ENCODE measurements at places on chromosomes 6 and 20.

DNA sequence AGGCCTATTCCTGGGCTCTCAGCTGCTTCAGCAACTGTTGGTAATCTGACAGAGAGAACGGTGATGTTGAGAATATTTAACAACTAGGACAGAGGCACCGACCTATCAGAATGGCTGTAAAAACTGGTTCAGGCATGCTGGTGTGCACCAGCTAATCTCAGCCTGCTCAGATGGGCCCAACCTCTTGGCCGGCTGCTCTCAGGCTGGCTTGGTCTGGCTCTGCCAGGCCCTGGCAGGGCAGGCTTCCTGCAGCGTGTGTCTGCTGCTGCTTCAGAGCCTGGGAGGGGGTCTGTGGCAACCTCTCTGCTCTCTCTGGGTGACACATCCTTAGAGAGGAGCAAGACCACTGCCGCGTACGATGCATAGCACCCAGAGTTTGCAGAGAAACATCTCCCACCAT, 4.8 kb downstream of the SLC2A12 start:
- no peak for DNase-seq

- no peak for DNase-seq
Observed at GRCh38 chr6:4355241-4355640, 219.9 kb upstream of the ECI2 start.

- no peak for DNase-seq
Observed at GRCh38 chr6:113701552-113702254, 155.4 kb upstream of the MARCKS start.

GRCh38 chr6:128069188-128069587, 168.3 kb upstream of the THEMIS start:
- DNase-seq = no peak

DNA sequence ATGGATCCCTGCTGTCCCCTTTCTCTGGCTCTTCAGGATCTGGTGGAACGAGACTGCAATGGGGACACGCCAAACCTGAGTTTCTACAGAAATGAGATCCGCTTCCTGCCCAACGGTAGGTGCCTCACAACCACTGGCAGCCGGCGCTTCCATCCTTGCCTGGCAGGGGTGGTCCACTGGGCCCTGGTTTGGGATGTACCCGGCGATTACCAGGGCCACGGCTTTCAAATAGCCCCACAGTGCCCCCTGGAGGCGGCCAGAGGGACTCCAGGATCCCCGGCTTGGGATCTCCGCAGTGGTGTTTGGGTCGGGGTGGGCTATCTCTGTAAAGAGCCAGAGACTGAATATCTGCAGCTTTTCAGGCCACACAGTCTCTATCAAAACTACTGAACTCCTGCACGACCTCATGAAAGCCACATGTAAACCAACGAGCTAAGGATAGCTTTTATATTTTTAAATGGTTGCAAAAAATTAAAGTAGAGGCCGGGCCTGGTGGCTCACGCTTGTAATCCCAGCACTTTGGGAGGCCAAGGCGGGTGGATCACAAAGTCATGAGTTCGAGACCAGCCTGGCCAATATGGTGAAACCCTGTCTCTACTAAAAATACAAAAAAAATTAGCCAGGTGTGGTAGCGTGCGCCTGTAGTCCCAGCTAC, 3.7 kb downstream of the OGFR start:
- DNase-seq = no peak

- DNase-seq = no peak
Observed at GRCh38 chr6:56096946-56097621, 150.3 kb downstream of the COL21A1 start.

GRCh38 chr20:4966826-4967751, 34.2 kb downstream of the SLC23A2 start:
- no peak for DNase-seq

GRCh38 chr20:11195169-11195568, 521.4 kb upstream of the JAG1 start:
- DNase-seq = no peak

DNA sequence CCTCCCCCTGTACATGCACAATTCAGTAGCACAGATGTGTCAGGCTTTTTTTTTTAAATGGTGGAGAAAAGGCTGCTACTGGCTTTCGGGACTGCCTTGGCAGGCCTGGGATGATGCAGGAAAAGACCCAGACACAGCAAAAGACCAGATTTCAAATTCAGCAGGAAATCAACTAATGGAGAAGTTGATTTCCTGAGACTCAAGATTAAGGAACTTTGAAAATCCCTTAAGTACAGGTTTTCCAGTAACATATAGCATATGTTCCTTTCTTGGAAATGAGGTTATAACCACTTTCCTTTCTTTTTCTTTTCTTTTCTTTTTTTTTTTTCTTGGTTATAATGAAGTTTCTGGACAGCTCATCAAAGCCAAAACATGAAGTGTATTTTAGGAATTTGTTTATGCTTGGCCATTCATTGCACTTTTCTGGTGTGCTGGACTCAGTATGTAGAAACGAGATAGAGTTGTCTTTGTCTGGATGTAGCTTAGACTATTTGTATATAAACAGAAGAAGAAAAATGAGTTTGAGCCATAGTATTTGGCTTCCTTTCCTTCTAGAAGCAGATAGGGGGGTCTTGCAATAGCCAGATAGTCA, 119.4 kb downstream of the SASH1 start:
- no peak for DNase-seq

GRCh38 chr6:34926655-34927054, 37.6 kb downstream of the ANKS1A start:
- DNase-seq = no peak

DNA sequence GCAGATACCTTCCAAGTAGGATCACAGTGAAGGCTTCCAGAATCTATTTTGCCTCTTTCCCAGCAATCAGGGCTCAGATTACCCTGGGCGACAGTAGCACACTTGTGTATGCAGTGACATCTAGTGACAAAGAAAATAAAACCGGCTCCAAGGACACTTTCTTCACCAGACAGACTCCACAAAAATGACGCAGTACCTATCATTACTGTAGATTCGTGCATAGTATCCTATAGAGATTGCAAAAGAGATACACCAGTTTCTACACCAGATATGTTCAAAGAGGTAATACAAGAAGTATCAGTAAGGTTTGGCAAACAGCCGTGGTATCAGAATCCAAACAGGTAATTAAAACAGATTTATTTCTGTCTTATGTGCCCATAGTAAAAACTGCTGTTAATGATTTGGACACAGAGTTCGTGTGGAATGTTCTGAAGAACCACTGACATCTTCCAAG, 600.4 kb upstream of the JAG1 start:
- DNase-seq = peak; percentile 62

GRCh38 chr6:117448011-117448410, 22.3 kb upstream of the ROS1 start:
- no peak for DNase-seq

DNA sequence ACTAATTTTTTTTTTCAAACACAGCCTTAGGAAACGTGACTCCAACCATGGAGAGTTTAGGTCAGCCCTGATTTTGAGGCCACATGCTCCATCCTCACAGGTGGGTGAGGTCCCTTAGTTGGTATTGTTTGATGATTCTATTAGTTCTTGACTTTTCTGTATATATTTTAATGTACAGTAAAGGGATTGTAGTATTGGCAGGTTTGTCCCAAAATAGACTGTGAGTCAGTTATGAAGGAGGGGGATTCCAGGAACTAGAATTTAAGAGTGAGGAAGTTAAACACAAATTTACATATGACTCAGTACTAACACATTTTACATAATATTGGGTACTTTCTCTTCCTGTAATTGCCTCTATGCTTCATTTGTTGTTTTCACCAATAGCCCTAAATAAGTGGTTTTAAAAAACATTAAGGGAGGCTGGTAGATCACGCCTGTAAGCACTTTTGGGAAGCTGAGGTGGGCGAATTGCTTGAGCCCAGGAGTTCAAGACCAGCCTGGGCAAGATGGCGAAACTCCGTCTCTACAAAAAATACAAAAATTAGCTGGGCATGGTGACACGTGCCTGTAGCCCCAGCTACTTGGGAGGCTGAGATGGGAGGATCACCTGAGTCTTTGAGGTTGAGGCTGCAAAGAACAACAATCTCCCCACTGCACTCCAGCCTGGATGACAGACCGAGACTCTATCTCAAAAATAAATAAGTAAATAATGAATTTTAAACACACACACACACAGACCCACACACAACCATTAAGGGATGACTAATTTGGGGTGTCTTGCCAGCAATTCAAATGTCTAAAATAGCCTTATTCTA, 81.8 kb downstream of the SGK1 start:
- DNase-seq = no peak

DNA sequence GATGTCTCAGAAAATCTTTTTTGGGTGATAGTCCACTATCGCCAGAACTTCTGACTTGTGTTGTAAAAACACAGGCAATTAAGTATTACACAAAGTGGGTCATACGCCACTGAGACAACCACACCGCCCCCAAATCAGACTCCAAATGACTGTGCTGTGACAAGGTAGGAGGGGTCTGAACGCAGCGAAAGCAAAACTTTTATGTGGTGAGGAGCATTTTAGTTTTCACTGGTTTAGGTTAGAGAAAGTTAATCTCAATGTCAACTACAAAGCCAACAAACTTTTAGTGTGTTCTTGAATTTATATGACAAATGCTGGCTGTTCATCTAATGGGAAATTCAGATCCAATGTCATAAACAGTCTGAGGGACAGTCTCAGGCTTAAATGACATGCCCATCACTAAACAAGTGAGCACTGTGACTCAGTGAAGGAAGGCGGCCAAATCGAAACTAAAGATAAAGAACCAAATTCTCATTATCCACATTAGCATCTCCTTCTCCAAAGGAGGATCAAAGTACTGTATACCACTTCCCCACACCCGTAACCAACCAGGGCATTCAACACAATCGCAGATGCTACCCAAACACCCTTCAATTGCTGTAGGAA, 186.7 kb downstream of the GJA10 start:
- no peak for DNase-seq

DNA sequence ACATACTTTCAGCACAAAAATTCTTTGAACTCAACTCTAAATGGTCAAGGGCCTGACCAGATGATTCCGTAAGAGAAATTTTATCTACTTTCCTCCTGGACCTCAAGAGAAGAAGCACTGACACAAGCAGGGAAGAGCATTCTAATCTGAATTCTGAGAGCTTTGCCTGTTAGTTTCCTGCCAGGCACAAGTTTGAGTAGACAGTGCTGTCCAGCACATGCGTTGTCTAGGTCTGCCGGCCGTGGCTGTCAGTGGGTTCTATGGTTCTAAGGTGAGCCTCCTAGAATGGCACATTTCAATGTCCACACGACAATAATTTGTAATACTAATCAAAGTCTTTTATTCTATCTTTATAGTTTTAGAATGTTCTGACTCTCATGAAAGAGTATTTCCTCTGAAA, 91.9 kb downstream of the RFPL4B start:
- no peak for DNase-seq

GRCh38 chr20:43665466-43666176, 1.3 kb upstream of the MYBL2 start:
- no peak for DNase-seq

GRCh38 chr6:62803094-62803493, 408.2 kb upstream of the FKBP1C start:
- no peak for DNase-seq

- no peak for DNase-seq
Observed at GRCh38 chr20:58677079-58677604, 15.5 kb upstream of the NPEPL1 start.

- no peak for DNase-seq
Observed at GRCh38 chr6:110520209-110520965, 44.0 kb upstream of the SLC22A16 start.

- no peak for DNase-seq
Observed at GRCh38 chr6:135993361-135993760, 141.9 kb downstream of the PDE7B start.

DNA sequence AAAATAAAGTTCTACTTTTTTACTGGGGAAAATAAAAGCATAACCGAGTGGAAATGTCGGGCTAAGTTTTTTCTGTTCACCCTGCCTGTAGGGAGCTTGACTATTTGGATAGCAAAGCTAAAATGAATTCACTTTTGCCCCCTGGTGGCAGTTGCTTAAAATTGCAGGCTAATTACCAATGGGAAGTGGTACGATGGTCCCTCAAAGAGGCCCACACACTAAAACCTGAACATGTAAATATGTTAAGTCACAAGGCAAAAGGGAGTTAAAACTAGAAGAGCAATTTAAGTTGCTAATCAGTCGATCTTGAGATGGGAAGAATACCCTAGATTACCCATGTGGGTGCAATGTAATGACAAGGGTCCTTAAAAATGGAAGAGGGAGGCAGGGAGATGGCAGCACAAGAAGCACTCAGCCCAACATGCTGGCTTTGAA, 916 bp upstream of the SUN5 start:
- no peak for DNase-seq

- no peak for DNase-seq
Observed at GRCh38 chr6:37894585-37894984, 75.1 kb downstream of the ZFAND3 start.

- DNase-seq = no peak
Observed at GRCh38 chr6:108896111-108896661, 48.0 kb downstream of the ARMC2 start.

GRCh38 chr6:73792738-73793137, 96.7 kb downstream of the CD109 start:
- no peak for DNase-seq

DNA sequence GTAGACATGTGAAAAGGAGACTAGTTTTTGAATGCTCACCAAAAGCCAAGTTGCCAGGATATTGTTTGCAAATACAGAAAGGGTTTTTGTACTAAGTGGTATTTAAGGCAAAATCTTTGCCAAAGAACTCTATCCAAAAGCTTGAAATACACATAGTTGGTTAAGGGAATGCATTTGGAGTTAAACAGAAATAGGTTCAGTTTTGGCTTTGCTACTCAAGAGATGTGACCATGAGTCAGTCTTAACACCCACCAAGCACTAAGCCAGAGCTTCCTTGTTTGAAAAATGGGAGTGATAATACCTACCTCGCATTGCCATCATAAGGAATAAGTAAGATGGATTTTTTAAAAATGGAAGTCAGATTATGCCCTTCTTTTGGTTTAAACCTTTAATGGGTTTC, 191.7 kb upstream of the LAMP5 start:
- DNase-seq = no peak

DNA sequence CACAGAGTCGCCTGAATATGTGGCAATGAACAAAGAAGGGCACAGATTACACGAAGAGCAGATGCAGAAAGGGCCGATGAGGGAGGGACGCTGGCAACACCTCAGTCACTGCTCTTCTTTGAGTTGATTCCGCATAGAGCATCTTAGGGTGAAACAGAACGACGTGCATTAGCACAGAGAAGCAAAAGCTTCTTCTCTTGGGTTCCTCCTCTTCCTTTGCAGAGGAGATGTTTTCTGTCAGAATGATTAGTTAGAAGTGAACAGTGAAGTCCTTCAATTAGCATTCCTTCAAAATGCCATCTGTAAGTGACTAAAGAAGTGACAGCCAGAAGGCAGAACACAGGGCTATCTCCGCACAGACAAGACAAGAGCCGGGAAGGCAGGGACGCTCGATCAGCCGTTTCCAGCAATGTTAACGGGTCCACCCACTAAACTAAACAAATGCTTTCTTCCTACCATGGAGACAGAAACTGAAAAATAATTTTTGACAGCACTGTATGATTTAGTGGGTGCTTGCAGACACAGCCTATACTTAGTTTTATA, 219.8 kb upstream of the AGPAT4 start:
- DNase-seq = no peak

- DNase-seq = no peak
Observed at GRCh38 chr6:10305790-10306415, 109.0 kb downstream of the TFAP2A start.
